Left renal cortex interstitium (tissue), 4 donors: ENCODE measurements at places on chromosomes 4 and X. TPM values are rescaled to one million over a fixed set of nuclear protein-coding genes. Genes with fewer than 3 reads are reported as not detected.

The SLC10A4 gene
- 0.30 TPM for polyA plus RNA-seq

The FGB gene
- polyA plus RNA-seq, result 6.5 TPM

The PCSK1N gene
- polyA plus RNA-seq, result 19.0 TPM

The C1QTNF7 gene
- polyA plus RNA-seq, result 25.6 TPM

The EVC2 gene
- polyA plus RNA-seq, result 11.0 TPM
